ENCODE measurements at places on chromosomes 7 and 10.
A peak's percentile ranks its signal among the peaks of the same experiment; 100 is the strongest.

DNA sequence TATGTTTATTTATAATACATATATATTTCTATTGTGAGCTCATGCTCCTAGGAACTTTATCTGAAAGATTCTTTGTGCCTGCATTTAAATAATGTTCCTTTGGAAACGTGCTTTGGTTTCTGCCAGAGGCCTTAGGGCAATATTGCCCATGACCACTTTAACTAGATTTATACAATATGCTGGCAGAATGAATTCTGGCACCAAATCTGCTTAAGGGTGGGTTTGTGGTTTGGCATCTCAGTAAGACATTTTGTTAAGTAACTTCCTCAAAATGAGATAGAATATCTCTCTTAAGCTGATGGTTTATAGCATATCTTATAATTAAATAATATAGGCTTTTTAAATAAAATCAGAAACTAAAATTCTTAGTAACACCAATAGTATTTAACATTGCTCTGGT lies 252.9 kb downstream of the RNLS start:
- DNase-seq = no peak

DNA sequence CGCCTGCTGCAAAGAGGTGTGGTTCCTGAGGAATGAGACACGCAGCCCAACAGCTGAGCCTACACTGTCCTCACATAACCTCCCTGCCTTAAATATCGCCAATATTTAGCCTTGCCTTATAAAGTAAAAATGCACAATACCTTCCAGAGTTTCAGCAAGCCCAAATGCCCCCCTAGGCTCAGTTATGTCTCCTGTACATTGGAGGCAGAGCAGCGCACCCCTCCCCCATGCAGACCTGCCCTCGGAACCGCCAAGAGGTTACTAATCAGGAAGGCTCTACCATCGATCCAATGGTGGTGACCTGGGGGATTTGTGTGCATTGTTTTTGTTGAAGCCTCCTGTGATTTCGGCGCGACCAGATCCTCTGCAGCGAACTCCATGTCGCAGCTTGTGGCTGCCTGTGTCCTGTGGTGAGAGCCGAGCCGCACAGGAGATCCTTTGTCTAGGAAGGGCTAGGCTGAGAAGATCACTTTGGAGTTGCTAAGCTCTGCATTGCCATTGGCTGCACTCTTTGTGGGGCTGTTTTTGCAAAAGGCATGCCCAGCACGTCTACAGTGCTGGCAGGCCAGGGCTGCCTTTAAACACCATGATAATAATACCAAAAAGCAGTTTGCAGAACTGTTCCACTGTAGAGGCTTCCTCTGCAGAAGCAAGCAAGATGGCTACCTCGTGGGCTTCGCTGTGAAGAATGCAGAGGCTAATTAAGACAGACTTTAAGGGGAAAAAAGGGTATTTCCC lies 40.1 kb downstream of the TET1 start:
- DNase-seq = peak; percentile 33

- no peak for DNase-seq
Measured at GRCh38 chr10:89153971-89154370, 53.1 kb downstream of the CH25H start.

GRCh38 chr7:149850716-149851115 lies 12.5 kb downstream of the ZNF862 start:
- no peak for DNase-seq

- DNase-seq = peak; percentile 43
Measured at GRCh38 chr10:29160150-29160617, 128.7 kb upstream of the LYZL1 start.

- no peak for DNase-seq
Measured at GRCh38 chr10:123639131-123639530, 27.0 kb upstream of the GPR26 start.

GRCh38 chr7:15327001-15327400 lies 234.8 kb downstream of the AGMO start:
- no peak for DNase-seq

- no peak for DNase-seq
Measured at GRCh38 chr10:119025336-119025735, 4.2 kb upstream of the NANOS1 start.
